Choroid plexus epithelial cell (primary cell): ENCODE measurements at places on chromosomes 5 and 9.

DNA sequence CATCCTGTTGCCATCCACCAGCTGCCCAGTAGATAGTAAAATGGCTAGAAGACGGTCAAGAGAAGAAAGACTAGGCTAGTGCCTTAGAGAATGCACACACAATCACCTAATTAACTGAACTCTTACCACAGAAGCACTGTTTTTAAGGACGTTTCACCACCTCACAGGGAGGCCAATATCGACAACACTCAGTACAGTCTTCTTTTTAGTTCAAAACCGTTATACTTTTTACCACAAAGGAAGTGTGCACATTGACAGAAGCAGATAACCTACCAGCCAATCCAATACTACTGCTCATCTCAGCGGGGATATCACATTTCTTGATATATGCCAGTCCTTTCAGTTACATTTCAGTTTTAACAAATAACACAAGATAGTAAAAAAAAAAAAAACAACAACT, 122.3 kb downstream of the GNAQ start:
- DNase-seq: no peak

GRCh38 chr9:98708103-98708932, 417 bp downstream of the GABBR2 start:
- no peak for DNase-seq

DNA sequence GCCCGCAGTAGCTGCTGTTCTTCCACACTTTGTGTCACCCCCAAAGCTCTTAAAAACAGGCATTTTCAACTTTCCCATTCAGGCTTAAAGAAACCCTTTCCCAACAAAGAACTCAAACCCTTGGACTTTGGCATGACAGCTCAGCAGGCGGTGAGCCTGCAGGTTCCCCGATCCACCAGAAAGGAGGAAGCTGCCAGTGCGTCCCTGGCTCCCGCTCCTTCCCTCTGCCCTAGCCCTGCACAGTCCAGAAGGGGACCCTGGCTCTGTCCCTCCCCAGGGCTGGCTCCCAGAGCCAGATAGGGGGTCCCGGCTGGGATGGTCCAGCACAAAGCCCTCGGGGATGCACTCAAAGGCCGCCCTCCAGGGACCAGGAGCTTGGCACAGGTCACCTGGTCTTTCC, 9.6 kb downstream of the SLC9A3 start:
- DNase-seq: no peak

DNA sequence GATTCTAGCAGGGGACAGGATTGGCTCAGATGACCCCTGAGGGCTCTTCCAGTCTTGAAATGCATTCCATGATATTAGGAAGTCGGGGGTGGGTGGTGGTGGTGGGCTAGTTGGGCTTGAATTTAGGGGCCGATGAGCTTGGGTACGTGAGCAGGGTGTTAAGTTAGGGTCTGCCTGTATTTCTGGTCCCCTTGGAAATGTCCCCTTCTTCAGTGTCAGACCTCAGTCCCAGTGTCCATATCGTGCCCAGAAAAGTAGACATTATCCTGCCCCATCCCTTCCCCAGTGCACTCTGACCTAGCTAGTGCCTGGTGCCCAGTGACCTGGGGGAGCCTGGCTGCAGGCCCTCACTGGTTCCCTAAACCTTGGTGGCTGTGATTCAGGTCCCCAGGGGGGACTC, 2.9 kb upstream of the MYOZ3 start:
- DNase-seq: no peak

DNA sequence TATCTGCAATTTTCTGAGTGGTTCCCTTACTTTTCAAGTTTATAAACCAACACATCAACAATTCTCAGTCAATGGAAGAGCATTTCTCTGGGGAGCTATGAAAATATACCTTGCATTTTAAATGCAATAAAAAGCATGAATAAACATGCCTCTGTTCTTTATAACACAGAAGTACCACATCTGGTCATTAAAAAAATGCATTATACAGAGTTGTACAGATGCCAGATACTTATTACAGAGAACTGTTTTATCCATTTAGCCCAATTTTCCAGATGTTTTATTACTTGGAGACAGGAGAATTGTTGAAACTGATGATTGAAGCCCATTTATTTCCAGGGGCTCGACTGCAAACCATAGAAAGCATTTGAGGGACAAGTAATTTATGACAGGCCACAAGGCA, 19.2 kb upstream of the HEXB start:
- DNase-seq: no peak

GRCh38 chr5:176644294-176644693, 3.0 kb upstream of the TSPAN17 start:
- DNase-seq: no peak

GRCh38 chr9:85016384-85017006, 347.0 kb downstream of the NTRK2 start:
- no peak for DNase-seq

GRCh38 chr9:453832-454231, 239.2 kb downstream of the DOCK8 start:
- no peak for DNase-seq

DNA sequence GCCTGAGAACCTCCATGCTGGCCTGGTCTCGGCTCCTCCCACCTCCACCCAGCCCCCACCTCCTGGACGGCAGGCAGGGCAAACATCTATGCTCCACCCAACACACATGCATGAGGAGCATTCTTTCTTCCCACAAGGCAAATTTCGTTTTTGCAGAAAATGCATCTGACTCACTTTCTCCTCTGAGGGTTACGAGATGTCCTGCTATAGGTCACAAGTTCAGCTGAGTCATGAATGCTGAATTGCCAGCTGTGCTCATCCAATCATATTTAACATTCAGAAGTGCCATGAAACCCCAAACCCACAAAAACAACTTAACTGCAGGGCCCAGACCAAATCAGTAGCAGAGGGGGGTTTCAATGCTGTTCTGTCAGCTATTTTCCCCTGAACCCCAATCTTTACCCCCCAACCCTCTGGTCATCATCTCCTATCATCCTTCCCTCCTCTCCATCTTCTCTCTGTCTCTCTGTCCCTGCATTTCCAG, 39.0 kb upstream of the OSMR start:
- DNase-seq: peak; percentile 99

GRCh38 chr5:1916041-1917001, 33.6 kb upstream of the IRX4 start:
- DNase-seq: no peak
